Activated CD4-positive, alpha-beta T cell treated with anti-CD3 and anti-CD28 coated beads, Interleukin-10, Interleukin-2, amounts not matched to agents 100 ng/mL and 50 ng/mL, durations not matched to agents 16 hours and 8 hours (primary cell): ENCODE measurements at places on chromosomes 3 and 15.

GRCh38 chr3:153600896-153601295 lies 438.9 kb downstream of the RAP2B start:
- no peak for DNase-seq

DNA sequence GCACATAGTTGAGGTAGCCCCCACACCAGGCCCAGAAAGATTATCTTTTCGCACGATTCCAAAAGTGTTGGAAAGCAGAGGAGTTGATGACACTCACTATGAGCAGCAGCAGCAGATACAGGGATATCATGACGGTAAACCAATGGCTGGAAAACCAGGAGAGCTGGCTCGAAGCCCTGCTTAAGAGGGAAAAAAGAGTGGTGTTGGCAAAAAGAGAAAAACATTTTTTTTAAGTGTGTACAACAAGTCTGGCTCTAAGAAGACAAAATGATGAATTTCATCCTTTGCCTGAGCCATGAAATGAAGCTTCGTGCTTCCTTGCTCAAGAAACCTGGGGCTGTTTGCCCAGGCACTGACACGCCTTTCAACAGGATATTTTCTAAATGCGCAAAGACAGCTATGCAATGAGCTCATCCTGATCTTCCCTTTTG lies 27.3 kb downstream of the PARP16 start:
- DNase-seq = no peak

DNA sequence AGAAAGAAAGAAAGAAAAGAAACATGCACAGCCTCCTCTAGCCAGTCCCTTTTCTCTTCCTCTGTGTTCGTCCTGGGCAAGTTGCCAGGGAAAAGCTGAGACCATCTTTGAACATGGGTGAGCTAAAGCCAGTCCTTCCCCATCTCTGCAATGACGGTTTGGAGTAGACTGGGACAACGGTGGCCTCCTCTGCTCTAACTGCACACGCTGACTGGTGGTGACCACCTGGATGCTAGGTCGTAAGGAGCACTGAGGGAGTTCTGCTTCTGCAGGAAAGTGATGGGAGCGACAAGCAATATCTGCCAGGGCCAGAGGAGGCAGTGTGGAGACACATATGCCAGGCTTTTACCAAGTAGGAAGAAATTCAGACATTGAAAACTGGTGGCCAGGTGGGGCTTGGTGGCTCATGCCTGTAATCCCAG lies 111.7 kb downstream of the NUP210 start:
- peak; percentile 17 for DNase-seq

GRCh38 chr15:52139599-52140462 lies 27.3 kb upstream of the BCL2L10 start:
- peak; percentile 79 for DNase-seq
